RWPE1 (cell line): ENCODE measurements at places on chromosomes 7 and 10.

DNA sequence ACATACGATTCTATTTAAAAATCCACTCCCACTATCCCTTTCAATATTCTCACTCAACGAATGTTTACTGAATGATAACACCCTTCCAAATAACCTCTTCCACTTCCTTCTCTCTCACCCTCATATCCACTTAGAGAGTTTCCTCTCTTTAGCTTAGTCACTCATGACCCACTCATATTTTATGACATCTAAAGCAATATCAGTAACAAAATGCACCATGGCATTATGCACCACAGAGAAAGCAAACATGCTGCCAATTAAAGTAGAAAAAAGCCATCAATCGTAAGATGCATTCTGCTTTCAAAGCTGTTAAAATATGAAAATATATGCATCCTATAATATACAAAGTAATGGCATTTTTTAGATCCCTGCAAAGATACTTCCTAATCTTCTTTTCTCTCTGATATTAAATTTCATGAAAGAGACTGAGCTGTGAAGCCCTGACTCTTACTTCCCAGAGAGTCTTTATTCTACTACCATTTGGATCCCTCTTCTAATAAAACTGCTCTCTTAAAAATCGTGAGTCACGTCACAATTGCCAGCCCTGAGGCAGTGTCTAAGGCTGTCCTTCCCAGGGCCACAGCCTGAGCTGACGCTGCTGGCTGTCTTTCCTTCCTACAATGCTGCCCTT lies 283.0 kb upstream of the KLF6 start:
- DNase-seq, result no peak

- no peak for DNase-seq
Observed at GRCh38 chr10:71268247-71268691, 50.8 kb upstream of the SLC29A3 start.

- no peak for DNase-seq
Observed at GRCh38 chr10:129968020-129968852, 4.2 kb upstream of the EBF3 start.

DNA sequence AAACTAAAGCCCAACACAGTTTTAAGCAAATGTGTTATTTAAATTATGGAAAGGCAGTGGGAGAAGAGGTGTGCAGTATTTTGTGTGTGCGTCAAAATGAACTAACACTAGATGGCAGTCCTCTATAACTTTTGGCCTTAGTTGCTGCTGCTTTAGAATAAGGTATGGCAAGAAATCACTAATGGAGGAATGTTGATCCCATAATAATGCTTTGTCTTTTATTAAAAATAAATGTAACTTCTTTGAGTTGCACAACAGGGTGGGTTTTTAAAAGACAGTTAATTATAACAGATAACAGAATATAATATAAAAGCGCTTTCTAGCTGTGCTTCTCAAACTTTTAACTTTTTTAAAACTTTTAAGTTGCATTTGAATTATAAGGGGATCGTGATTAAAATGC lies 56.4 kb downstream of the BBS9 start:
- peak; percentile 43 for DNase-seq

GRCh38 chr7:2851497-2851896 lies 7.4 kb upstream of the GNA12 start:
- DNase-seq, result no peak

DNA sequence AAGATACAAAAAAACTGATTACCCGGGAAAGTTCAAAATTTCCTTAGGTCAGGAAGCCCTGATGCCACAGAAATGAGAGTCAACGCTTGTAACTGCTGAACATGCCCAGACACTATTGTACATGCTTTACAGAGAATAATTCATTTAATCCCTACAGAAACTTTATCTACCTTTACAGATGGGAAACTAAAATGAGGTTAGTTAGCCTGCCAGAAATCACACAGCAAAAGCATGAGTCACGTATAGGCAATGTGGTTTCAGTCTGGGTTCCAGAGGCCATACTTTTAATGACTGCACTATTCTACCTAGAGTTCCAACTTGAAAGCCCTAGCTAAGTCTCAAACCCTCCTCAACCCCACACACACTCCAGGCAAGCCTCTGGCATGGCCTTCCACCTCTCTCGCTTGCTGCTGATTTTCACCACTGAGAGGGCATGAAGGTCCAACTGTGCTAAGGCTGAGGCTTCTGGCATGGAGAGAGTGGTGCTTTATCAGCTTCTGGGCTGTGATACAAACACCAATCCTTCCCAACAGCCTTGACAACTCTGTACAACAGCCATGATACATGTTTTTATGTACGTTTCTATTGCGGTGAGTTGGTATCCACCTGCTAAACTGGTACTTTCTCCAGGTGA lies 1011.2 kb upstream of the GHITM start:
- no peak for DNase-seq

- DNase-seq, result no peak
Observed at GRCh38 chr7:47771336-47771989, 176.8 kb downstream of the PKD1L1 start.

GRCh38 chr10:1153805-1154351 lies 97.7 kb downstream of the WDR37 start:
- DNase-seq, result no peak

GRCh38 chr10:7928536-7928935 lies 110.2 kb downstream of the TAF3 start:
- no peak for DNase-seq

DNA sequence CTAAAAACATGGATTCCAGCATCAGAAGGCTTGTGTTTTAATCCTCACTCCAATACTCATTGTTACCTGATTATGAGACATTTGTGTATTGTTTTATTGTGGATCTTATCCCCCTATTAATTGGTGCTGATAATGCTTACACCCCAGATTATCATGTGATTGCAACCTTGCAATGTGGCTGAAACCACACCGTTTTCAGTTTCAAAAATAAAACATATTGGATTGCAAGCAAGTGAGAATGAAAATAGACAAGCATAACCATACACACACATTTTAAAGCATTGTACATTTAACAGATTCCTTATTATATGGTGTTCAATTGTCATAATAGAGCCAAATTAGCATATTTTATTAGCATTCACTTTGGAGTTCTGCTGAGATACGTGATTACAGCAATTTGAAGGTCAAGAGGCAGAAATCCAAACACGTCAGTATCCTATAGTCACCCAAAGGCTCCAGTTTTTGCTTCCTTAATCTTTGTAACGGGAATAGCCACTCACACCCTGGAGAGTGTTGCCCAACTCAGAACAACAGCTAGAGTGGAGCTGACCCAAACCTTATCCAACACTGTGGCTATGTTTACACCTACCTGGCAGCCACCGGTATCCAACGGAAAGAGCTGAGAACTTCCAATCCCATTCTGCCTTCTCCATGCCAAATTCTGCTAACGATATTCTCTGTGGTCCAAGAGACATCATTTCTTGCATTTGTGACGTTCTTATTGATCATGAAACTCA lies 317.1 kb upstream of the KLF6 start:
- no peak for DNase-seq

DNA sequence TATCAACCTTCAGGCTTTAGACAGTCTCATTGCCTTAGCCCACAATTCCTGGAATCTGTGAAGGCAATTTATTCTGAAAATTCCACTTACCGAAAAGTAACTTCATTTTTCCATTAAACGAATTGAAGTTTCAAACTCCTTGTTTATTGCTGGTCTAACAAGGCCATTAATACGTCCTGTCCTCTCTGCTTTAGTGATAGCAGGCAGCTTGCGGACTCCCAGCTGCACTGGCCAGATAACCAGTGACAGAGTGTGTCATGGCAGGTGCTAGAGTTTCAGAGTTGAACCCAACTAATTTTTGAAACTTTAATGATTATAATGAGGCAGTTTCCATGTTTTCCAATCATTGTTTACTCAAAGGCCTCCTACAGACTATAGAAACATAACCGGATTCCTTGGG lies 31.1 kb downstream of the LOXL4 start:
- no peak for DNase-seq

GRCh38 chr7:38929460-38930171 lies 20.6 kb upstream of the VPS41 start:
- DNase-seq, result no peak

- no peak for DNase-seq
Observed at GRCh38 chr7:73442222-73442902, 8.8 kb downstream of the FZD9 start.

DNA sequence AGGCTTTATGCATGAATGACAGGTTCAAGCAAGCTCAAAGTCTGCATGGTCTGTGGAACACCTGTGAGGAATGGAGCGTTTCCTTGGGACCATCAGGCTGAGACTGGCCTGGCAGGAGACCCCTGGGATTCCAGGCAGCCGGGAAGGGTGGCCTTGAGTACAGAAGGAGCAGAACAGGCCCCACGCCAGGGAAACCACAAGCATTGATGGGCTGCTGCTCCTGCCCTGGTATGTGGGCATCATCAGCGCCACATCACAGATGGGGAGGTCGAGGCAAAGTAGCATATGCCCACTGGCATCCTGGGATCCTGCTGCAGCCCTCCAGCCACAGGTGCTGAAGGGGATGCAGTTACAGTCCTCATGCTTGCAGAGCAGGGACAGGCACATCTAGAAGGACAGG lies 40.9 kb downstream of the ANTXRL start:
- no peak for DNase-seq

- DNase-seq, result no peak
Observed at GRCh38 chr10:91953600-91954160, 30.1 kb downstream of the BTAF1 start.

- no peak for DNase-seq
Observed at GRCh38 chr10:89627830-89628229, 17.2 kb downstream of the PANK1 start.

GRCh38 chr10:48238826-48239520 lies 35.5 kb downstream of the FRMPD2 start:
- DNase-seq, result no peak

- no peak for DNase-seq
Observed at GRCh38 chr7:24669971-24670591, 87.2 kb downstream of the GSDME start.

GRCh38 chr10:24952143-24952706 lies at the start of gene PRTFDC1:
TSS of gene PRTFDC1 (minus strand) at chr10:24952606. CDS start at chr10:24952575, 31 bp downstream.
- peak; percentile 27 for DNase-seq

DNA sequence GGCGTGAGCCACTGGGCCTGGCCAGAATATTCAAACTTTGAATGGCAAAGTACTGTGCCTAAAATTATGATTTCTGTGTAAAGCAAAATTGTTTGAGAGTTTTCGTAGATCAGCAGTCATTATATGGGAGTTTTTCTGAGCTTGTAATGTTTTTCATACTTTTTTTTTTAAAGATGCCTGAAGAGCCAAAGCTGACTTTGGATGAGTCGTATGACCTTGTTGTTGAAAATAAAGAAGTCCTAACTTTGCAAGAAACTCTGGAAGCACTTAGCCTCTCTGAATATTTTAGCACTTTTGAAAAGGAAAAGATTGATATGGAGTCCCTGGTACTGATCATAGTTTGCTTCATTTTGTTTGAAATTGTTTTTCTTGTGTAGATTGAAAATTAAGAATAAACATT lies 26.7 kb downstream of the SEC23IP start:
- DNase-seq, result no peak

GRCh38 chr7:159218607-159219006 lies 73.9 kb upstream of the VIPR2 start:
- DNase-seq, result no peak

DNA sequence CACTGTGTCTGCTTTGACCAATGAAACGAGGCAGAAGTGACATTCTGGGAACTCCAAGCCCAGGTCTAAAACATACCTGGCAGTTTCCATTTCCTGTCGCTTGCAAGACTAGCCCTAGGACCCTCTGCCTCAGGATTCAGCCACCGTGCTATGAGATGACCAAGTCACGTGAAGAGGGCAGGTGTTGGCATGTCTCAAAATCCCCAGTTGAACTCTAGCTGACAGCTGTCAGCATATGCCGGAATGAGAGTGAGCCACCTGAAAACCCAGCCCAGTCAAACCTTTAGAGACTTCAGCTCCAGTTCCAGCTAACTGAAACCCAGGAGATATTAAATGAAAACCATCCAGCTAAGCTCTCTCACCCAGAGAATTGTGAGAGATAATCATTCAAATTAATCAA lies 89.9 kb upstream of the PPP1R3A start:
- no peak for DNase-seq

DNA sequence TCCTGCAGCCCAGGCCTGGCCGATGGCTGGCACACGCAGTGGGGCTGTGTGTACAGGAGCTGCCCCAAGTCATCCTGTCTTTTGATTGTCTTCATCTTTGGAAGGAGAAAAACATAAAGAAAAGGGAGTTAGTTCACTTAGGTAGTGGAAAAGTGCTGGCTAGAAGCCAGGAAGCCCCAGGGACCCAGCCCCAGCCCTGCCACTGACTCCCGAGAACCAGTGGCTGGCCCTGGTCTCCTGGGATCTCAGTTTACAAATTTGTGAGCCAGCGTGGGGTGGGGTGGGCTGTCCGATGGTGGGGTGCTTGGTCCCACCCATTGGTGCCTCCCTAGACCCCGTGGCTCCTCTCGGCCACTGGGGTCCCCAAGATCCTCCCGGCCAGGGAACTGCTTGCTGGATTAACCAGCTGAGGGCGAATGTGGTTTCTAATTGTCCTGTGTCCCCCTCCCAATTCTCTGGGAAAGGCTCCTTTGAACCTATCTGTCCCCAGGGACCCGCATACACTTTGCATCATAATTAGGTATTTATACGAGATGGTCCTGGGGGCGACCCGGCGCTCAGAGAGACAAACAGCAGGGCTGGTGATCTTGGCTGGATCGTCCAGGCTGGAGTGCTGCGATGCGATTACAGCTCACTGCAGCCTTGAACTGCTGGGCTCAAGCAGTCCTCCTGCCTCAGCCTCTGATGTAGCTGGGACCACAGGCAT lies 16.3 kb upstream of the CHST12 start:
- no peak for DNase-seq

GRCh38 chr7:131159961-131160361 lies 167.7 kb upstream of the MKLN1 start:
- DNase-seq, result no peak

GRCh38 chr7:7761974-7762779 lies 43.8 kb upstream of the RPA3 start:
- peak; percentile 38 for DNase-seq

GRCh38 chr10:114181971-114182370 lies 2.8 kb downstream of the TDRD1 start:
- no peak for DNase-seq

DNA sequence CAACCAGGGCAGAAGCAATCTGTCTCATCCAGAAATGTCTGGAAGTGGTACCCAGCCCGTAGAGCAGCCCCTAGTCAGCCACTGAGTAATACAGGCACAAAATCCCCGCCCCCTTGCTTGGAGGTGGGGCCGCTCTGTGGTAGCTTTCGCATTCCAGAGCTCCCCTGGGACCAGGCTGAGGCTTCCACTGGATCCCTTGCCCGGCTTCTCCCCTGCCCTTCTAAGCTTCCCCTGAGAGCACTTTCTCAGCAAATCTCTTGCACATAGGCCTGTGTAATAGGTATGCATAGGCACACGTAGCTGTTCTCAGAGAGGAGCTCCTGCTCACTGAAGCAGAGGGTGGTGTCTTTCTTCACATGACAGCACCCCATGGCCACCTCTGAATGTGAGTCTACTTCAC lies 144.2 kb downstream of the BMS1 start:
- DNase-seq, result peak; percentile 18

GRCh38 chr7:50674896-50675835 lies 107.5 kb downstream of the GRB10 start:
- DNase-seq, result no peak
